Stimulated activated CD4-positive, alpha-beta T cell treated with anti-CD3 and anti-CD28 coated beads, Interleukin-1b, Interleukin-23, amount 100 ng/mL, for 1 hour (primary cell): ENCODE measurements at places on chromosomes 4 and X.

GRCh38 chr4:185592845-185593488 is 57.7 kb upstream of the PDLIM3 start:
- no peak for DNase-seq

DNA sequence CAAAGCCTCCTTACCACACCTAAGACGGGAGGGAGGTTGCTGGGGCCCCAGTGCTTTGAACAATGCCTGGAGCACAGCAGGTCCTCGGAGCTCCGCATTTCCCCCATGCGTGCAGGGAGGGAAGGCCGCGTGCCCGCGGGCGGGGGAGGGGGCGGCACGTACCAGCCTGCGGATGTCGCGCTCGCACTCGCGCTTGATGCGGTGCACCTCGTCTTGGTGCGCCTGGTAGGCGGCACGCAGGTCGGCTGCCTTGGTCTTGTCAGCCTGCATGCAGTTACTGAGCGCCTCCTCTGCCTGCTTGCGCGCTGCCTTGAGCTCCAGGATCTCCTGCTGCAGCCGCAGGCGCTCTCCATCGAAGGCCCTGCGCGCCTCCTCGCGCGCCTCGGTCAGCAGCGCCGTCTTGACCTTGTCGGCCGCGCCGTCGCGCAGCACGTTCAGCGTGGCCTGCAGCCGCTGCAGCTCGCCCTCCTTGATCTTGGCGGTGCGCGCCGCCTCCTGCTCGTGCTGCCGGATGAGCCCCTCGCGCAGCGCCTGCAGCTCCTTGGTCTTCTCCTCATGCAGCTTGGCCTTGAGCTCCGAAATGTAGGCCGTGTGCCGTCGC is 87.2 kb upstream of the C4orf50 start:
- DNase-seq = no peak

- no peak for DNase-seq
These were observed 1.4 kb upstream of the KLF3 start for GRCh38 chr4:38662522-38663089.

- DNase-seq = no peak
These were observed 4.1 kb downstream of the S100G start for GRCh38 chrX:16654093-16654492.

- DNase-seq = no peak
These were observed 420.8 kb upstream of the DIPK2B start for GRCh38 chrX:45621376-45622041.

- no peak for DNase-seq
These were observed 127.4 kb downstream of the FAM53A start for GRCh38 chr4:1556541-1557220.

DNA sequence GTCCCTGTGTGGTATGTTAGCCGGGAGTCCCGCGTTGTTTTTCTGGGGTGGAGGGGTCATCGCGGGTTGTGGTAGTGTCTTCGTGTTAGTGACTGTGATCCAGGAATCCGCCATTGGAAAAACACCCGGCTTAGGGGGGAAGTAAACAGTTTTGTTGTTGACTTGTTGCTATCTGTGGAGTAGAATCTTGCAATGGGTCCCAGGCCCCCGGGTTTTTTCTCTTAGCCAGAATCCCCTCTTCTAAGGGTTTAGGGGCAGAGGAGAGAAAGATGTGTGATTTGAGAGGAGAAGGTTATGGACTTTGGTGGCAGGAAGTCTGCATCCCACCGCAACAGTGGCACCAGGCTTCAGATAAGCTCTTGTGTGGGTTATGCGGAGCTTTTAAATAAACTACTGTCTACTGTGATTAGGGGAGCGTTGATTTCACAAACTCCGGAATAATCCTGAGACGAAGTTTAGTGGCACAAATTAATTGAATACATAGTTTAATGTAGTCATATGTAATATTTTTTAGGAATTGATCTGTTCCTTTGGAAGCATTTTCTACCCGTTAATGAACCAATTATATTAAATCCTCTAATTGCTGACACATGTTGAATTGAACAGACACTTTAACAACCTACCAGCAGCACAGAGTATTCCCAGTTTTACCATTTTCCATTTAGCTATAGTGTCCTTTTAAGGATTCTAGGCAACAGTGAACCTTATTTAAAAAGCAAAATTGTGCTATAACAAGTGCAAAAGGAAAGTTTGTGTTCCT is 1.4 kb downstream of the DDX3X start:
- DNase-seq = no peak

GRCh38 chrX:67544281-67545035 is 637 bp downstream of the AR start:
- no peak for DNase-seq

DNA sequence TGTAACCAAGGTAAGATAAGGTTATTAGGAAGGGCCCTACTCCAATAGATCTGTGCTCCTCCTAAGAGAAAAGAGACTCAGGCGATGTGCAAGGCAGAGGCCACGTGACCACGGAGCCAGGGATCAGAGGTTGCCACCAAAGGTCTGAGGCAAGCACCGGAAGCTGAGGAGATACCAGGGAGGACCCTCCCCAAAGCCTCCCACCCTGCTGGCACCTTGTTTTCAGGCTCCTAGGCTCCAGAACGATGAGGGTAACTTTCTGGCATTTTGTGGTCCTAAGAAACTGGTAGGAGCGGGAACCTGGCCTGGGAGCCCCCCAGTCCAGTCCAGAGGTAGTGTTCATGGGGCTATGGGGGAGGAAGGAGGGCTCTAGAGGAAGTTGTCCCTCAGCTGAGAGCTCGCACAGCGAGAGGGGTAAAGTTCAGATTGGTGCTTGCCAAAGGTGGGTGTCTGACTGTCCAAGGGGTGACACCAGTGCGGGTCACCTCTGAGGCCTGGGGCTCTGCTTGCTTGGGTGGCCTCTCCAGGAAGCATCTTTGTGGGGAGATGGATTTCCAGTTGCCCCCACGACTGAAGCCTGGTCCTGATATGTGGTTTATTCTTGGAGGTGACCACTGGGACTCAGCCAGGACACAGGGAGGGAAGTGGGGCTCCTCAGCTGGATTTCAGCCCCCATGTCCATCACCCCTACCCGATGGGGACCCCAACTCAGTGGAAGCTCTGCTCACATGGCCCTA is 7.5 kb upstream of the LETM1 start:
- no peak for DNase-seq

DNA sequence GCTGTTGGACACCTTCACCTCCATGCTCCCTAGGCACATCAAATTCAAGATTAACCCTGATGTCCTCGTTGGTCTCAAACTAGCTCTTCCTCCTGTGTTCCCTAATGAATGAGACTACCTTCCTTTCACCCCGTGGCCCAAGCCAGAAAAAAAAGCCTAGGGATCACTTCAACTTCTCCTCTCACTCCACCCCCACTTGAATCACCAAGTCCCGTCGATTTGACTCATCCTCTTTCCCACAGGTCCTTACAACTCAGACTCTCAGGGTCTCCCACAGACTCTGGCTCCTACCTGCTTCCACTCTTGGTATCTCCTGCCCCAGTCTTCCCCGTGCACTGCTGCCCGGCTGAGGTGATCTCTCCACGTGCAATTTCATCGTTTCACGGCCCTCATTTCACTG is 8.5 kb downstream of the SLC25A43 start:
- no peak for DNase-seq

GRCh38 chr4:121799208-121799823 is 1.8 kb upstream of the EXOSC9 start:
- DNase-seq = no peak

DNA sequence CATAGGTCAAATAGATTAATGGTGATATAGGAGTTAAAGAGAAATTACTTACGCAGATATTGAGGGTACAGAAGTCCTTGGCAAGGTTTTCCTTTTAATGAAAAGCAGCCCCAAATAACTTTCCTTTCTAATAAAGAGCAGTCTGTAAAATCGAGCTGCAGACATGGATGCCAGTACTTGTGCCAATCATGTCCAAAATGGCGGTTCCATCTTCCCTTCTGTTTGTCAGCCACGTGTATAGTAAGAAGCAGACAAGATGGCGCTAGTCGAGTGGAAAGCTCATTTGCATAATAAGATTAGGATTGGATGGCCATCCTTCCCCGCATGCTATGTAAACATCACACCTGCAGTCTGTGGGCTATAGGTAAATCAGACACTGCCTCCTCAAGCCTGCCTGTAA is 68.5 kb downstream of the FGFBP1 start:
- DNase-seq = no peak

DNA sequence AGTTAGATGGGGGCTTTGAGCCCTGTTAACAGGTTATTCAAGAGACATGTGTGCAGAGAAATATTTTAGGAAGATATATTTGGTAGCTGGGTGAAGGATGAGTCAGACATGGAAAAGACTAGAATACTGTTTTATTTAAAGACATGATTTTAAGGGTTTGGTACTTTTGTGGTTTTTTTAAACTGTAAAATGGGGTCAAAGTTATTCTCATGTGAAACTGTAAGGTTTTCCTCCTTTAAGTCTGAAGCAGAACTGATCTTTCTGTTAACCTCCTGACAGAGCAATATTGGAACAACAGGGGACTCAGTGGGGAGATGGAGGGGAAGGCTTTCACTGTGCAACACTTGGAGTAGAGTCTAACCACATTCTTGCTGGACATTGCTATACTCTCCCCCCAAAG is 112.4 kb upstream of the LSM6 start:
- no peak for DNase-seq

GRCh38 chr4:64584125-64584524 is 174.9 kb upstream of the TECRL start:
- DNase-seq = no peak

DNA sequence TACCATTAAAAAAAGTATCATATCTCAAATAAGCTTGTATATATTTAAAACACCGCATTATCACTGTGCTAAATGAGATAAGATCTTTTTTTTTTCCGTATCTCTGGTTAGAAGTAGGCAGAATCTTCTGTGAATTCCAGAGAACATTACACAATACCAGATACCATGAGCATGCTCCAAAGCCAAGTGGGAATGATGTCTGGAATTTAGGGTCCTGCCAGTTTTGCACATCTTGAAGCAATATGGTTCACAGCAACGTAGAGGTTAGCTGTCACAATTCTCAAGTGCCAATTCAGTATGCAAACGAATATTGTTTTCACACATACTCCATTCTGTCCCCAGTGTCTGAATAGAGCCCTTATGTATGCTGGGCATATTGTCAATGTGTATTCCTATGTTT is 127.5 kb upstream of the NEIL3 start:
- DNase-seq = no peak

- no peak for DNase-seq
These were observed 634.0 kb upstream of the FTHL17 start for GRCh38 chrX:31705816-31706215.

DNA sequence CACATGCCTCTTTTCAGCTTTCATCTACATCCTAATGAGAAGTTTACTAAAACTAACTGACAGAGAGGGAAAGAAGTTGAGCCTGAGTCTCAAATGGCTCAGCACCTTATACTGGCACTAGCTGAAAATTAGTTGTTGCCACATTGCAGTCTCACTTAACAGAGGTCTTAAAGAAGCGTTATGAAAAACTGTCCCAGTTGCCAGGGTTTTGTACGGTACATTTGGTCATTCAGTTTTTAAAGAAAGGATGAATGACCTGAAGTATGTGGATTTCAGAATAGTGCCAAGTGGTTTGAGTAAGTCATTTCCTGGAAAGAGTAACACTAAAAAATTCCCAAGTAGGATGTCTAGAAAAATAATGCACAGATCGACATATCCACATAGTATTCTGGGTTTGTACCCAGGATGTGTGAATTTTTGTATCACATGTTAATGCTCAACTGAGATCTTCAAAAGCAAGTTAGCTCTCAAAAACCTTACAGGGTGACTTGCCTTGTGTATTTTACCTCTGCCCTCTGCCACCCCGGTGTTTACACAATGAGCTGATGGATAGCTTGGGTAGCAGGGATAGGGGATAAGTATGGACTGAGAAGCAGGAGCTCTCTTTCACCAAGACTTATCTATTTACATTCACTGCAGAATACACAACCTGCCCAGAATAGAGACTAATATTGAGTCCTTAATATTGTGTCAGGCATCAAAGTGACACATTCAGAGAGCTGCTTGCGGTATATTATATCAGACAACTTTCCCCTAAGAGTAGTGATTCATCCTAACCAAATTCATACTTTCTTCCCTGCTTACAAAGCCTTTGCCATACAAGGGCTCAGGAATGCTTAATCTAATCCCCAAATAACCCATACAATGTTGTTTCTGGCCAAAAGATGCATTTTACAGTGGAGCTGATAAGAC is 1075.7 kb upstream of the PABPC4L start:
- no peak for DNase-seq

DNA sequence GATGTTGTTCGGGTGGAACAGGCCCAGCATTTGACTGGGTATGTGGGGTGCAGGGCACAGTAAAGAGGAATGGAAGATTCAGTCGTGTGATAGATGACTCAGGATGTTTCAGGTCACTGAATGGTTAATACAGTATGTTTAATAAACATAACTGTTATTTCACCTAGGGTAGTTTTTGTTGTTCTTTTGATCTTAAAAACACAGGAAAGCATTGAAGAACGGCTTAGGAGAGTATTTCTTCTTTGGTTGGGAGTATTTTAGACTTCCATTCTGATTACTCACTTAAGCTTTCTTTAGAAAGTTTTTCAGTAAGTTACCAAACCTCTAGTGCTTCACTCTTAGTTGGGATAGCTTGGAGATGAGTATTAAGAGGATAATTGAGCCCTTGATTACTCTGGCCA is 62.3 kb downstream of the STAG2 start:
- DNase-seq = no peak

DNA sequence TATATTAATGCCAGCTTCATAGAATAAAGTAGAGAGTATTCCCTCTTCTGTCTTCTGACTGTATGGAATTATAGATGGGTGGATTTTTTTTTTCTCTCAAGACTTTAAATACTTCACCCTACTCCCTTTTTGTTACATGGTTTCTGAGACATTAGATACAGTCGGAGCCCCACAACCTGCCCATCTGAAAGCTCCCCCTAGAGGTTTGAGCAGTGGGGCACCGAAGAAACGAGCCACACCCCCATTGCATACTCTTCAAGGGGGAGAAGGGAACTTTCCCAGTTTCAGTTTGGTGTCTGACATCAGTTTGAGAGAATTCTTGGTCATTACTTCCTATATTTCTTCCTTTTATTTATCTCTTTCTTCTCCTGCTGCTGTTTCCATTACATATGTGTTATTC is 437.6 kb upstream of the AGA start:
- DNase-seq = no peak

DNA sequence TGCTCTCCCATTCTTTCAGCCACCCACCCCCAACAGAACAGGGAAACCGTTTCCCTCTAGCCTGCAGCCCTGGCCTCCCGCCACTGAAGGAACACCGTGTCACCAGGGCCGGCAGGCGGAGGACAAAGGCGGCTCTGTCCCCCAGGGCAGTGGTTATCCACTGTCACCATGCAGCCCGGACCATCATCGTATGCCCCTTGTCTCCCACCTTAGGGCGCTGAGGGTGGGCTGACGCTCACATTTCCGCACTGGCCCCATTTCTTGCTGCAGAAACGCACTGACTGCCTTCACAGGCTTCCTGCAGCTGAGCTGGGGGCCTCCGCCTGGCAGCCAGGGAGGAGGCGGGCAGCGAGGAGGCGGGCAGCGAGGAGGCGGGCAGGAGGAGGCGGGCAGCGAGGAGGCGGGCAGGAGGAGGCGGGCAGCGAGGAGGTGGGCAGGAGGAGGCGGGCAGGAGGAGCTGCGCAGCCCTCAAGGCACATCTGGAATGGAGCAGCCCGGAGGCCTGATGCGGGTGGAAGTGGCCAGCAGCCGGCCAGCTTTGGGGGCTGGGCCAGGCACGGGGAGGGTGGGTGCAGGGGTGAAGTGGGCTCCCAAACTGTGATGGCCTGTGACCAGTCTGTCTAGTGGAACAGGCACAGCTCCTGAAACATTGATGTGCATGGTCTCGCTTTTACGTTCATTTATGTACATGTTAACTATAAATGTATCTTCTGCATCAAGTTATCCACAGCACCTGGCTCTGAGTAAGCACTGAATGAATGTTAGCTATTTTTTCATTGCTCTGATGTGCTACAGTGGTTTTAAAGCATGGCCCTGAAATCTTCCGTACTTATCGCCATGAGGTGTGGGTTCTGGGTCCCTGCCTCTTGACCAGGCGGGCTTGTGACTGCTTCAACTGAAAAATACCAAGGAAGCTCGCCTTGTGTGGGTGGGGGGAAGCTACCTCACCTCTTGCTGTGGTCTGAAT is 20.6 kb upstream of the KIAA0232 start:
- DNase-seq = no peak
